ENCODE measurements at places on chromosomes 6 and 20. TPM values are rescaled to one million over a fixed set of nuclear protein-coding genes. Genes with fewer than 3 reads are reported as not detected.

GRCh38 chr20:40262219-40262618 lies 426.8 kb downstream of the MAFB start:
- no peak overlapping the region for H3K4me3 ChIP-seq
- H3K4me1 ChIP-seq = no peaks in the 10 kb centered on the region
- H3K36me3 ChIP-seq = no peaks in the 10 kb centered on the region
- no peaks in the 10 kb centered on the region for H3K27me3 ChIP-seq
- DNase-seq = no peak

Gene MEI4
- not detected for total RNA-seq

Gene KCNQ2
- not detected for total RNA-seq

DNA sequence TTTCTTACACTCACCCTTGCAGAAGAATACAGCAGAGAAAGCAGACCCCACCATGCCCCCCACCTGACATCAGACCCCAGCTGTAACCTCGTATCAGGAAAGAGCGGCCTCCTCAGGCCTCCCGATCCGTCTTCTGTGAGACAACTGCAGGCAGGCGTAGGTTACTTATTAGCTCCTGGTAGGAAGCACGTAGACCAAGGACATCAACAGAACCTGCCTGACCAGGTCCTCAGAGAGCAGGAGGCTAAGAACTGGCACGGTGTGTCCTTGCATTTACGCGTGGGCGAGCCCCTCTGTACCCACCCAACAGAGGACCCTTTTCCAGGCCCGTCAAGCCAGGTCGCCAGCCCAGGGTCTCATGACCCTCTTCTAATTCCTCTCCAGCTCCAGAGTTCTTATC lies 51.0 kb downstream of the ABHD12 start:
- peaks cover 9% of the 10 kb centered on the region for H3K36me3 ChIP-seq
- H3K4me3 ChIP-seq = no peak overlapping the region
- H3K27ac ChIP-seq = no peak overlapping the region
- no peak for DNase-seq
- peaks cover 1% of the 10 kb centered on the region for H3K4me1 ChIP-seq

Gene C6orf163
- total RNA-seq = 1.5 TPM

DNA sequence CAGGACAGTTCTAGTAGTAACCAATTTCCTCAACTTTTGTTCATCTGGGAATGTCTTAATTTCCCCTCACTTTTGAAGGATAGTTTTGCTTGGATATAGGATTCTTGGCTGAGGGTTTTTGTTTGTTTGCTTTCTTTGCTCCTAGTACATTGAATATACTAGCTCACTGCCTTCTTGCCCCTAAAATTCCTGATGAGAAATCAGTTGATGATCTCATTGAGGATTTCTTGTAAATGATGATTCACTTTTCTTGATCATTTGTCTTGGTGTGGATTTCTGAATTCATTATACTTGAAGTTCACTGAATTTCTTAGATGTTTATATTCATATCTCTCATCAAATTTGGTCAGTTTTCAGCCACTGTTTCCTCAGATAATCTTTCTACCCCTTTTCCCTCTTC lies 49.1 kb upstream of the PRDM1 start:
- no peaks in the 10 kb centered on the region for H3K27me3 ChIP-seq
- H3K27ac ChIP-seq = no peak overlapping the region
- peaks cover 10% of the 10 kb centered on the region for H3K36me3 ChIP-seq
- H3K4me3 ChIP-seq = no peak overlapping the region
- peaks cover 9% of the 10 kb centered on the region for H3K4me1 ChIP-seq
- no peak for DNase-seq

DNA sequence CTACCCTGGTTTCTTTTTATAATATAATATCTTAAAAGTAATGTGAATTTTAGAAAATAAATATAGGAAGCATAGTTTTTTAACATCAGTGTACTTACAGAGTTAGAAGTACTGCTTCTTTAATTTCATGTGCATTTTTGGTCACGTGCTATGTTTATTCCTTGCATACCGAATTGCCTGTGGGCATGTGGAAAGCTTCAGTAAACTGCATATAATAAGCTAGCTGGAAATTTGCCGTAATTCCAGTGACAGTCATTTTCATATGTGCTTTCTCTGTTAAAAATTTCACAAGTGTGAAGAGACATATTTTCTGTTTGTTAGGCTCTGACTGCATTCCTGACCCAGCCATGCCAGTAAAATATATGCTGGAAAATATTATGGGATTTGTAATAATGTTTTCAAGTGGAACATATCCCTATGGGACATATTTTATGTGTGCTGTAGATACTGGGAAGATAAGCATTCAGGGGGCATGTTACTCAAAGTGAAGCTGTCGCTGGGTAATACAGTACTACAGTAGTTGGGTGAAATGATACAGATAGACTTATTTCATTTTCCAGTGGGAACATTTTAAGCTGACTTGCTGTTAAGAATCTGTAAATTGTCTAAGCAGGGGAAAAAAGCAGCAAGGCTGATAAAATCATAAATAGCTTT lies 616.7 kb downstream of the FRK start:
- H3K36me3 ChIP-seq = no peaks in the 10 kb centered on the region
- H3K4me3 ChIP-seq = no peak overlapping the region
- no peak overlapping the region for H3K27ac ChIP-seq
- H3K27me3 ChIP-seq = no peaks in the 10 kb centered on the region
- no peaks in the 10 kb centered on the region for H3K4me1 ChIP-seq
- DNase-seq = no peak

Gene WFDC5
- not detected for total RNA-seq

DNA sequence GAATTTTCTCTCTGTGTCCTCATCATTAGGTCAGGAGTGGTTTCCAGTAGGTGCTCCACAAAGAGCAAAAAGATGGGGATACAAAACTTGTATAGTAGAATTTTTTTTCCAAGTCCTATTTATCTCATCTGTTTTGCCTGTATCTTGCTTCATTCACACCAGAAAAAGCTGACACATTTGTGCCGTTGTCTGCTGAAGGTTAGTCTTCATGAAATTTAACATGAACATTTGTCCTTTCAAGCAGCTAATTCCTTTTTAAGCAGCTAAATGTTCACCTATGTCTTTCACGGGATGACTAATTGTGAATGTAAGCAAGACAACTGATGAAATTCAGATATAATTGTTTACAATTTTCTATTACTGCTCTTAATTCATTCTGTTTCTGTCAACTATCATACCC lies 83.8 kb downstream of the ATXN1 start:
- peaks cover 24% of the 10 kb centered on the region for H3K36me3 ChIP-seq
- H3K27me3 ChIP-seq = no peaks in the 10 kb centered on the region
- H3K4me3 ChIP-seq = no peak overlapping the region

DNA sequence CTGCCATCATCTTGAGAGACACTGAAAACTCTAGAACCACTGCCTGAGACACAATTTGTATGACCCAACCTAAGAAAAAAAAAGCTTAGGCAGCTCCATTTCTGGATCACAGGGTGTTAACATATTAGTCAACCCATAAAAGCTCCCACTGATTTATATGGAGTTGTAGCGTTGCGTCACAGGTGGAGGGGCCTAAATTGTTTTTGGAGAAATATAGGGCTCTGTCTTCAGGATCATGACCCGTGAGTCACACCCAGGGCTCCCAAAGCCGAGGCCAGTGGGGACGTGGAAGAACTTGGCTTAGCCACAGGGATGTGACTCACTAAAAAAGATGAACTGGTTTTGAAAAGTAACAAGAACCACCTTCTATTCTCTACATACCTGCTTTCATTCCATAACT lies 116.5 kb upstream of the BMP2 start:
- DNase-seq = no peak
- H3K27me3 ChIP-seq = no peaks in the 10 kb centered on the region
- H3K36me3 ChIP-seq = no peaks in the 10 kb centered on the region
- no peak overlapping the region for H3K27ac ChIP-seq
- H3K4me1 ChIP-seq = no peaks in the 10 kb centered on the region

GRCh38 chr6:84847390-84848160 lies 83.2 kb upstream of the TBX18 start:
- H3K27ac ChIP-seq = no peak overlapping the region
- no peak overlapping the region for H3K4me3 ChIP-seq
- H3K4me1 ChIP-seq = no peaks in the 10 kb centered on the region
- no peaks in the 10 kb centered on the region for H3K36me3 ChIP-seq

Gene ADNP
- 67.6 TPM for total RNA-seq

- H3K27ac ChIP-seq = no peak overlapping the region
- H3K27me3 ChIP-seq = peaks cover 26% of the 10 kb centered on the region
- H3K36me3 ChIP-seq = no peaks in the 10 kb centered on the region
- H3K4me1 ChIP-seq = peaks cover 8% of the 10 kb centered on the region
- H3K4me3 ChIP-seq = no peak overlapping the region
These were observed 83.7 kb upstream of the RALY start for GRCh38 chr20:33910056-33910455.

DNA sequence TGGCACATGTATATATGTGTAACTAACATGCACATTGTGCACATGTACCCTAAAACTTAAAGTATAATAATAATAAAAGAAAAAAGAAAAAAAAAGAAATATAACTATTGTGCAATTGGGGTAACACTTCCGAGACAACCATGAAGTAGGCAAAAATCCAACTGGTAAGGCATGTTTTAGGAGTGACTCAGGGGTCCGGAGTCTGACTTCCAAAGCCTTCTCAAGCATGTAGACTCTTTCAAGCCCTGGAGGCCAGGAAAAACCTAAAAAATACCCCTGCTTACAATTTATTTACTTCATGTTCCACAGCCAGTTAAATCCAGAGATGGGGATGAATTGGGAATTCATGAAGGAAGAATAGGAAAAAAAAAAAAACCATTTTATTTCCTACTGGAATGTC lies 161.3 kb upstream of the PHACTR1 start:
- no peaks in the 10 kb centered on the region for H3K36me3 ChIP-seq
- no peak overlapping the region for H3K4me3 ChIP-seq
- DNase-seq = no peak
- H3K27me3 ChIP-seq = no peaks in the 10 kb centered on the region
- H3K4me1 ChIP-seq = no peaks in the 10 kb centered on the region
- no peak overlapping the region for H3K27ac ChIP-seq

Gene OCSTAMP
- not detected for total RNA-seq

GRCh38 chr6:135851442-135852271 lies at the start of gene PDE7B:
PDE7B (plus strand) TSS chr6:135851701.
- H3K36me3 ChIP-seq = no peaks in the 10 kb centered on the region
- peak within 1 kb of the TSS; percentile 66 for H3K4me3 ChIP-seq
- peaks cover 13% of the 10 kb centered on the region for H3K4me1 ChIP-seq
- peak within 1 kb of the TSS; percentile 70 for H3K27ac ChIP-seq
- H3K27me3 ChIP-seq = no peaks in the 10 kb centered on the region

DNA sequence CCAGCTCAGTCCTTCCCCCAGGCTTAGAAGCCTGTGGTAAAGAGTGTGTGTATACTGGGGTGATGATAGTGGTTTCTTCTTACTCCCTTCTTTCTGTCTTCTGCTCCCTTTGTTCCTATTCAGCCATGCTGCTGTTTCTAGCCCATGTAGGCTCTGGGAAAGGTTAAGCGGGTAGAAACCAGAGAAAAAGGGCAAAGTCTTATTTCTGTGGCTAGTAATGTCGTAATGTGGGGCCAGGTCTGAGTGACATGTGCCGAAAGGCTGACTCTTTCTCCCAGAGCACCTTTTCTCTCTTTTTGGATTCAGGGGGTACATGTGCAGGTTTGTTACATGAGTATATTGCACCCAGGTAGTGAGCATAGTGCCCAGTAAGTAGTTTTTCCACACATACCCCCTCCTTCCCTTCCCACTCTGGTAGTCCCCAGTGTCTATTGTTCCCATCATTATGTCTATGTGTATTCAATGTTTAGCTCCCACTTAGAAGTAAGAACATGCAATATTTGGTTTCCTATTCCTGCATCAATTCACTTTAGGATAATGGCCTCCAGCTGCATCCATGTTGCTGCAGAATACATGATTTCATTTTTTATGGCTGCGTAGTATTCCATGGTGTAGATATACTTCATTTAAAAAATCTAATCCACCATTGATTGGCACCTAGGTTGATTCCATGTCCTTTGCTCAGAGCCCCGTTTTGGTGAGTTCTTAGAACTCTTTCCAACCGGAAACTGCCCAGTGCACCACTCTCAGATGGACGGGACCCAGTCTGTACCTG lies 74.3 kb downstream of the EFHC1 start:
- no peaks in the 10 kb centered on the region for H3K36me3 ChIP-seq
- no peak overlapping the region for H3K4me3 ChIP-seq
- no peaks in the 10 kb centered on the region for H3K27me3 ChIP-seq
- no peak overlapping the region for H3K27ac ChIP-seq
- no peak for DNase-seq
- H3K4me1 ChIP-seq = peaks cover 7% of the 10 kb centered on the region

Gene MRPL14
- 60.9 TPM for total RNA-seq

Measured in activated CD8-positive, alpha-beta T cell treated with anti-CD3 and anti-CD28 coated beads, Interleukin-2, amount 10 ng/mL, durations not matched to agents 7 days and 5 days (primary cell).